ENCODE measurements at places on chromosomes 2 and 18.
A peak's percentile ranks its signal among the peaks of the same experiment; 100 is the strongest.

- DNase-seq, result no peak
These were observed 59.4 kb downstream of the CUL3 start for GRCh38 chr2:224525774-224526173.

DNA sequence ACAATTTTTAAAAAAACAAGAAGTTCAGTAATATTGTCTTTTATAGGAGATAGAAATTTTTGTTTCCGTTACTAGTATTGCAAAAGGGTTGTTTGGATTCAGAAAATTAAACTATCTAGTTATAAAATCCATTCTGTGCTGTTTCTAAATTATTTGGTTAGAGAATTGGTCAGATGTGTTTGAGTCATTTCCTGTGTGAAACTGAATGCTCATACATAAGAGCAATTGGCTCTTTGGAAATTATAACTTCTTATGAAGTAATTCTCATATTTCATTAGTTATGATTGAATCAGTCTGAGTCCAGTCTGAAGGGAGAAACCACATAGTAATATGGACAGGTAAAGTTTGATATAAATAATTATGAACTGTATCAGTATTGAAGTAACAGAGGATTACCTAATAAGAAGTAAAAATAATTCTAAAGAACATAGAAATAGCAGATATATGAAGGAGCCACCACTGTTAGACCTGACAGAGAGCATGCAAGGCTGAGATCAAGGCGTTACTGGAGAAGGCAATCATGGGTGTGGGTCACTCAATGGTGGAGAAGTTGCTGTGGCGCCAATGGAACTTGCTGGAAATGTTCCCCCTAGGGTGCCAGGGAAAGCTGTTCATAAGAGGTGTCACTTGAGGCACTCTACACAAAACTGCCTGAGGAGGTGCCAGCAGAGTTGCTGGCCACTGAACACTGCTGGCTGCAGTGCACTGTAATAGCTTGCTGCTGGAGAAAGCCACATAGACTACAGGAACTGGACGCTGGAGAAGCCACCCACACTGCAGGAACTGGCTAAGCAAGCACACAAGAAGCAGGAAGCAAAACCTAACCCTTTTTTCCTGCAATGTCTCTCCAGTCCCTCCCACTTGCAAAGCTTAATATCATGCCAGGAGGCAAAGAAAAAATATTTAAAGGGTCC is 18.0 kb upstream of the FAP start:
- no peak for DNase-seq

DNA sequence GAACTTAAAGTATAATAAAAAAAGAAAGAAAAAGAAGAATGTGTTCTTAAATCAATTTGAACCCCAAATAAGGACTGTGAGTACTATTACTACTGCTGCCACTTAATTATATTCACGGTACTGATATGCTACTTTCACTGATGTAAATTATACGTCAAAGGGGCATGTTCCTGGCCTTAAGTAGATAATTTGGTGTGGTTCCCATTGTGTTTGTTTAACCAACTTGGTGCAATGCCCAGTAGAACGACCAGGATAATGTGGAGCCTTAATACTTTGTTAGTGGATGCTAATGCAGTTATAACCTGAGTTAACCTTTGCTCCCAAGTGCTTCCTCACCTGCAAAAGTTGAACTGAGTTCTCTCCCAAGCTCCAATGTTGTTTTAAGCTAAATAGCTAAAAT is 142.0 kb downstream of the NR4A2 start:
- no peak for DNase-seq

GRCh38 chr2:200156166-200156835 is 150.2 kb upstream of the SPATS2L start:
- DNase-seq, result no peak

- no peak for DNase-seq
These were observed 52.1 kb downstream of the VIL1 start for GRCh38 chr2:218471036-218471435.

- DNase-seq, result peak; percentile 64
These were observed 85.8 kb upstream of the FAM237A start for GRCh38 chr2:206556357-206556949.

DNA sequence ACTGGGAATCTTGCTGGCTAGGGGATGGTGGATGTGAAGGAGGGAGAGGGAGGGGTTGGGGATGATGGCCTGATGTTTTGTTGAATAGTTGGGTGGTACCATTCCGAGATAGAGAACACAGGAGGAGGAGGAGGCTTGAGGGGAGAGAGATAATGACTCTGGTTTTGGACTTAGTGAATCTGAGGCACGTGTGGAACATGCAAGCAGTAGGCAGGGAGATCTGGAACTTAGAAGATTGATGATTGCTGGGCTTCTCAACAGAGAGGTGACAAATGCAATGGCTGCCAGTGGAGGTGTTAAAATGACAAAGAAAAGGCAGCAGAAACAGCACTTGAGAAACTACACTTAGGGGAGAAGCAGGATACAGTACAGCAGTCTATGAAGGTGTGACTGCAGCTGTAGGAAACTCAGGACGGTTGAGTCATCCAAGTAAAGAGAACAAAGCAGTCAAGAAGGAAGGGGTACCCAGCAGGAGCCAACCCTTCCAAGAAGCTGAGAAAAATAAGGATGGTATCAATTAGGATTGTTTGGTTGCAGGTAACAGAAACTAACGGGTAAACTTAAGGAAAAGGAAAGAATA is 221.4 kb upstream of the FBXO11 start:
- DNase-seq, result no peak

GRCh38 chr18:12726774-12727550 is 24.1 kb downstream of the PSMG2 start:
- peak; percentile 60 for DNase-seq

GRCh38 chr2:158457826-158458616 is 1.3 kb downstream of the PKP4 start:
- peak; percentile 88 for DNase-seq

- DNase-seq, result no peak
These were observed 158.5 kb downstream of the NCK2 start for GRCh38 chr2:105903051-105903674.

DNA sequence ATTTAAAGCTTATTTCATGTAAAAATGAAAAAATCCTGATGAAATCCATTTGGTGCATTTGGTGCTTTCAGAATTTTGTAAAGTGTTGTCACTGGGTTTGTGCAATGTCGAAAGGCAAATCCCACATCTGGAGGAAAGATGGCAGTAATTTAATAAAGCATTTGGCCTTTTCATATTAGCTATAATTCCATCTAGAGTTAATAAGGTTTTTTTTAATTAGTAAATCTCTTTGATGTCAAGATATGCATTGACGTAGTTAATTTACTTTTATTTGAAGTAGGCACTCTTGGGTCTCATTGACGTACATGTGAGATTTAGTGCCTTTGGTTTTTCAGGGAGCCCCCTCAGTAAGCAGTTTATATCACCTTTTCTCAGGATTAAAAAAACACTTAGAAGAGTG is 12.3 kb upstream of the GAREM1 start:
- DNase-seq, result no peak

- no peak for DNase-seq
These were observed 61.6 kb downstream of the DNMT3A start for GRCh38 chr2:25280051-25280687.

DNA sequence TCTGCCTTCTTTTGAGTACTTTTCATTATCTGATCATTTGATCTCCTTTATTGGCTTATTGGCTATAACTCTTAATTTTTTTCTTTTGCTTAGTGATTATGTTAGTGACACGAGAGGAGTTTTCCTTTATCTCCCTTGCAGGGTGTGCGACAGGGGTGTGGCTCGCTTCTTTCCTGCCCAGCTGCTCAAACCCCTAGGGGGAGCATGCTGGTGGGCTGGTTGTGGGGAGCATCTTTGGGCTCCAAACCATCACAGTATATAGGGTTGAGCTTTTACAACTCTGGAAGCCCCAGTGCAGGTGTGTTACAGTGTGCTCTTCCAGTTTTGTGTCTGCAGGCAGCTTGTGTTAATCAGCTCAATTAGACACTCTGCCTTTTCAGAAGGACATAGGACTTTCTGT is 357.0 kb upstream of the TMEFF2 start:
- DNase-seq, result no peak

GRCh38 chr2:43067254-43068040 is 159.0 kb downstream of the ZFP36L2 start:
- DNase-seq, result no peak

DNA sequence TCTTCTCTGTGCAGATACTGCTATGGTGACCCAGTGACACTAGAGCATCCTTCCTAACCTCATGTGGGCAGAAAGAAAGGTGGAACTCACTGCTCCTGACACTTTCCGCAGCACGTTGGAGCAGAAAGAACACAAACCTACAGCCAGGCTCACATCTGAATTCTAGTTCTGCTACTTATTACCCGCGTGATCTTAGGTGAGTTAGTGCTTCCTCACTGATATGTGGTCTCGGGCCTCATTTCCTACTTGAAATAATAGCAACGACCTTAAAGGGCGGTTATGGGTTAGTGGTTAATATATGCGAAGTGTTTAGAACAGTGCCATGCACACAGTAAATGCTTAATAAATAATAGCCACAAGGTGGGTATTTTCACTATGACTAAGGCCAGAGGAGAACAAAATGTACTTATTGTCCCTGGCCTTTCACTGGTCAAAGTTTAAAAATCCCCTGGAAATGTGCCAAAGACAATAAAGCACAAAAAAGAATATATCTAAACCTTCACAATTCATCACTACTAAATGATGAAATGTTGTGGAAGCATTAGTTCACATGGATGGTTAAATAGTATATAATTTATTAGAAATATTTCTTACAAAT is 66.6 kb downstream of the MYOM1 start:
- no peak for DNase-seq

- DNase-seq, result no peak
These were observed 219.3 kb upstream of the TMEFF2 start for GRCh38 chr2:192413812-192414681.

GRCh38 chr2:201419986-201420385 is 31.3 kb downstream of the TRAK2 start:
- DNase-seq, result no peak

GRCh38 chr2:179692610-179693009 is 168.8 kb downstream of the ZNF385B start:
- DNase-seq, result no peak

DNA sequence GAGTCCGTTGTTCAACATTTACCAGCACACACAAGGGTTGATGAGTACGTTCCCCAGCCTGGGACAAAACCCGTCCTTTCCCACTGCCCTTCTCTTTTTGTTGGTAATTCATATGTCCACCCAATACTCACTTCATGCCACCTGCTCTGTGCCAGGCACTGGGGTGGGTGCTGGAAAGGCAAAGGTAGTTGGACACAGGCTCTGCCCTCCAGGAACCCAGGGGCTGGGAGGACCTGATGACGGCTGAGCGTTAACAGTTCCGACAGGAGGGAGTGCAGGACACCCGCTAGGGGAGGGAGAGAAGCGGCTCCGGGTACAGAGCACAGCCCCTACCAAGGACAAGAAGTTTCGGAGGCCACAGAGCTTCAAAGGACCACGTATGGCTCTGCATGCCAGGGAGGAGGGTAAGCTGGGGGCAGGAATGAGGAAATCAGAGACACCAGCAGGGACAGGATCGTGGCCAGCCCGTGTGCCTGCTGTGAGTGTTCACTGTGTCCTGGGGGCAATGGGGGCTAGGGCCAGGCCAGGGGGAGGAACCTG is 134.1 kb upstream of the GPC1 start:
- no peak for DNase-seq

GRCh38 chr2:39608686-39609441 is 56.9 kb upstream of the TMEM178A start:
- DNase-seq, result peak; percentile 63

- DNase-seq, result no peak
These were observed 87.2 kb downstream of the PPP1R1C start for GRCh38 chr2:182072861-182073260.

GRCh38 chr2:191506515-191506914 is 171.4 kb upstream of the NABP1 start:
- DNase-seq, result no peak

GRCh38 chr2:234845602-234846590 is 105.9 kb upstream of the SH3BP4 start:
- DNase-seq, result no peak

GRCh38 chr2:106339609-106340008 is 128.6 kb downstream of the RGPD3 start:
- DNase-seq, result no peak

- DNase-seq, result no peak
These were observed 423.7 kb downstream of the LPIN1 start for GRCh38 chr2:12170121-12170520.

- DNase-seq, result no peak
These were observed 106.0 kb downstream of the SETBP1 start for GRCh38 chr18:44786688-44787087.

DNA sequence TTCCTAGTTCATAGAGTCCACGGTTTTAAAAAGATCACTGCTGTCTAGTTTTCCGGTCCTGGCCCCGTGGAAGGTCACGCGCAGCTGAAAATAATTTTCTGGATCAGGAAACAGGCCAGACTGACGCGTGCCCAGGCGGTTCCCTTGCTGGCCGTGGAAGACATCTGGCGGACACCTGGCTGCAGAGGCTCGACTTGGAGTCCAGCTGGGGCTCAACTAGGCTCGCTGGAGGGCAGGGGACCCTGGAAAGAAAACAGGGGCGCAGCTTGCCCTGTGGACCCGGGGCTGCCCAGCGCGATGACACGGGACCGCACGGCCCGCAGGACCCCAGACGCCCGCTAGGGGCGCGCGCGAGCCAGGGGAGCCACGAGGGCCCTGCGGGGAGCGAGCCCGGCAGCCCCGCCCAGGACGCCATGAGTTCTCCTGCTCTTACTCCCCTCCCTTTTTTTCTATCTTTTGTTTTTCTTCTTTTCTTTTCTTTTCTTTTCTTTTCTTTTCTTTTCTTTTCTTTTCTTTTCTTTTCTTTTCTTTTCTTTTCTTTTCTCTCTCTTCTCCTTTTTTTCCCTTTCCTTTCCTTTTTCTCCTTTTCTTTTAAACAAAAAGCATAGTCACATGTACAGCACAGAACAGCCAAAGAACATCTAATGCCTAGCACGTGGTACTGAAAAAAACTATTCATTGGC is 43.2 kb upstream of the UBE2F start:
- peak; percentile 11 for DNase-seq

GRCh38 chr18:54532222-54532621 is 58.8 kb upstream of the DYNAP start:
- DNase-seq, result no peak

DNA sequence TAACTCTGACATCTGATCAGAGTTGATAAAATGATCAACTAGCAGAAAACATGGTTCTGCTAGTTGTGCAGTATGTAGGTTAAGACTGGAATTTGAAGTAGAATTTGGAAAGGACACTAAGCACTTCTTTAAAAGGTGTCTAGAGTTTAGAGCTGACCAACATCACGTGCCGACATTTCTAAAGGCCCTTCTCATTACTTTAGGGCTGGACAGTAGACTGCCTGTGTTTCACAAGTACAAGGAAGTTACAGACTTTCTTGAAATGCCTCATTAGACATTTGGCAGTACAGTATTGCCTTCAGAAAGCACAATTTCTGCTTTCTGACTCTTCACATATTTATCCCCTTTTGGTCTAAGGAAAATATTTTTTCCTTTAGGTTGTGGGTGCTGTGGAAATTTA is 255.3 kb downstream of the ZNF385B start:
- no peak for DNase-seq

DNA sequence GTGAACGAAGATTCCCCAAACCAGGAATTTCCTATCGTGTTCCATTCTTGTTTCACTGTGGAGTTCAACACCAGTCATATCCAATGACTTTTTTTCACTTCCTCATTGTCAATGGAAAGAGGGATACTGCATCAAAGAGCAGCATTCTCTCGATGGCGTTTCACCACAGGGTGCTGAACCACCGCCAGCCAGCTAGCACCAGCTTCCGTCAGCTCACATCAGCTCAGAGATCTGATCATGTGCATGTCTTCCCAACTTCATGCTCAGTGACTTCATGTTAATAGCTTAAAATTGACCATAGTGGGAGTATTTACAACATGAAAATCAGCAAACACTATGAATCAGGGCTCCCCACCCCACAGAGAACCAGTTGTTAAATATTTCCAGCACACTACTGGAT is 359.9 kb downstream of the TNS1 start:
- DNase-seq, result no peak

GRCh38 chr2:181250691-181251090 is 206.5 kb upstream of the ITGA4 start:
- no peak for DNase-seq

Data from NCI-H526 (cell line).